ENCODE measurements at places on chromosomes 3 and 15.

DNA sequence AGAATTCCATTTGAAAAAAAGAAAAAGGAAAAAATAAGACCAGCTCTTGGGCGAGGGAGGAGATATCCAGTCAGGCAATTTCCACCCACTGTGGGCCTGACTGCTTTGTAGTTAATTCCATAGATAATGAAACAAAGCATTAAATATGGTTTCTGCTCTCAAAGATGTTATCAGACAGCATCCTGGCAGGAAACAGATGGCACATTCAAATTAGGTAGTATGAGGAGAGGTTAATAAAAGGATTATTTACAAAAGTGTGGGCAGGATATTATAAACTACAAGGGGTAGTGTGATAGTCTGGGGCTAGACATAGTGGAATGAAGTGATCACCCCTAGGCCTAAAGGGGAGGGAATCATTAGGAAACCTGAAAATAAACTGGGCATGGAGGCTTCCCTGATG, 193.2 kb downstream of the CLSTN2 start:
- DNase-seq: no peak

- no peak for DNase-seq
Observed at GRCh38 chr3:116059421-116060096, 385.7 kb downstream of the LSAMP start.

GRCh38 chr3:72340476-72341379, 507.5 kb downstream of the SHQ1 start:
- no peak for DNase-seq

DNA sequence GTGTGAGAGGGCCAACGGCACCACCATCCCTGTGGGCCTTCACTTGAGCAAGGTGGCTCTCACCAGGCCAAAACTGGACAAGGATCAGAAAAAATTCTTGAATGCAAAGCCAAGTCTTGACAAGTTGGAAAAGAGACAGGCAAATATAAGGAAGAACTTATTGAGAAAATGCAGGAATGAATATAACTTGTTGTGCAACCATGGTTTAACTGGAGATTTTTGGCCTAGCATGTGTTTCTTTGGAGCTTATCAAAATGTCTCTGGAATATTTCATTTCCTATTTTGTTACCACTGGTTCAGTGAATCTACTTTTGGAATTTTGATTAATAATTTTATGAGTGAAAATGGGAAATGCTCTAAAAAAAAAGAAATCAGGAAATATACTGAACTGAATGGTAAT, 42.5 kb downstream of the MCTP2 start:
- DNase-seq: no peak

DNA sequence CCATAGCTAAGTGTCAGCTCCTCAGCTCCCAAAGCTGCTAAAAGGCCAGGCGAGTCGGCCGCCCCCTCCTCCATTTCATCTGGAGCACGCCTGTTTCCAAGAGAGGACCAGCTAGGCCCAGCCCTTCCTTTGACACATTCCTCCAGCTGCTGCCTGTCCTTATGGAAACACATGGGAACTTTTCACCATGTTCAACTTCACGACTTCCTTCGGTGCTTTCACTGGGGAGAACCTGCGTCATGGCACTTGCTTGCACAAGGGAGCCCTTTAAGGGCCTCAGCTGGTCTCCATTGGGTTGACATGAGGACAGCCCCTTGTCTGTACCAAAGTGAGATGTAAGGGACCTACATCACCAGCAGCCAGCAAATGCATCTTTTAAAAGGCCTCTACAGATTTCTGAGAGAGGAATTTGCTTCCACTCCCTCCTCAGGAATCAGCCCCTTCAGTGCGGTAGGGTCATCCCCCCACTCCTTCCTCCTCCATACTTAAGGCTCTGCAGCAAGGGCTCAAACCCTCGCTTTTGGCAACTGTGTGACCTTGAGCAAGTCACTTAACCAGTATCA, 2.1 kb downstream of the MAGI1 start:
- no peak for DNase-seq

Data from stimulated activated CD8-positive, alpha-beta memory T cell treated with anti-CD3 and anti-CD28 coated beads, Interleukin-4, amount 100 ng/mL, for 24 hours (primary cell).